Stimulated activated CD8-positive, alpha-beta memory T cell treated with anti-CD3 and anti-CD28 coated beads, Interleukin-7, amount 100 ng/mL, for 1 hour (primary cell): ENCODE measurements at places on chromosomes 11 and 22.

DNA sequence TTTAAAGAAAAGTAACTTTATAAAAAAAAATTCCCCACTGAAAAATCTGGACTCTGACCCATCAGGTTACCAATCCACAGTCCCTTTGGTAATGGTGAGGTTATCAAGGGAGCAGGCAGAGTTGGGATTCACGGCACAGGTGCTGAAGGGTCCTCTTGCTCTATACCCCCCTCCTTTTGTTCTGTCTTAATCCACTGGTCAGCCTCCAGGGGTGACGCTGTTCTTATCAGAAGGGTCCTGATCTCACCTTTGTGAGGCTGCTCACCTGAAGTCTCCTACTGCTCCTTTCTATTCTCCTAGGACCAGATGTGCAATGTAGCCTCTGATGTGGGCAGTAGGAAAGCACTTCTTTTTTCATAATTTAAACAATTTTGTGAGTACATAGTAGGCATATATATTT lies 80.6 kb upstream of the E2F8 start:
- no peak for DNase-seq

- no peak for DNase-seq
These were observed 132.1 kb upstream of the PAX6 start for GRCh38 chr11:31943056-31943780.

GRCh38 chr11:34288492-34288891 lies 69.3 kb downstream of the ABTB2 start:
- no peak for DNase-seq

DNA sequence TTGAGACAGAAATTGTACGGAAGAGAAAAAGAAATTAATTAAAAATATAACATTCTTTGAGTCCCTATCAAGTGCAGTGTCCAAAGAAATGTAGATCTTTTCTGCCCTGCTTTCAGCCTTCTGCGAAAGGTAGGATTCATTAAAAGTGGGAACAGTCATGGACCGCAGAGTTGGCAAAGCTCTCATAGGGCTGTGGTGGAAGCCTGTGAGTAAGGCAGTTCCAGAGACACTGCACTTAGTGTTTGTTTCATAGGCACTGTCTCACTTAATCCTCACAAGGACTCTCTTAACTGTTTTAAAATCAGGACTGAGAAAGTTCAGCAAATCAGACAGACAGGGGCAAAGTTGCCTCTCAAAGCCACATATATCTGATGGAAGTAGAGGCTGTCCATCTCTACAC lies 5.5 kb downstream of the MRGPRX2 start:
- DNase-seq = no peak

DNA sequence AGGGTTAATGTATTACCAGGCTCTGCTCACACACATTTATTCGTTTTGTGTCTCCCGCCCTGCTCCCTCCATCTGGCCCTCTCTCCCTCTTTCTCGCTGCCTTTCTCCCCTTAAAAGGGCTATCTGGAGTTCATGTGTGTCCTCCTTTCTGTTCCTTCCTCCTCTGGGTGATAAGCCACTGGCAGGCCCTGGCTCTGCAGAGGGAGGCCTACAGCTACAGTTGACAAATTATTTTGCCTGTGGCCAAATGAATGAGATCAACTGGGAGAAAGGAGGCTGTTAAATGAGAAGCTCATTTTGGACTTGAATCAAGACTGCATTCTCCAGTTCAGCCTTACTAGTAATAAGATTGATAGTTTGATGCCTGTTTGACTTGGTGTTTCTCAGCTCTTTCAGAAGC lies 17.5 kb upstream of the OPCML start:
- DNase-seq = no peak

DNA sequence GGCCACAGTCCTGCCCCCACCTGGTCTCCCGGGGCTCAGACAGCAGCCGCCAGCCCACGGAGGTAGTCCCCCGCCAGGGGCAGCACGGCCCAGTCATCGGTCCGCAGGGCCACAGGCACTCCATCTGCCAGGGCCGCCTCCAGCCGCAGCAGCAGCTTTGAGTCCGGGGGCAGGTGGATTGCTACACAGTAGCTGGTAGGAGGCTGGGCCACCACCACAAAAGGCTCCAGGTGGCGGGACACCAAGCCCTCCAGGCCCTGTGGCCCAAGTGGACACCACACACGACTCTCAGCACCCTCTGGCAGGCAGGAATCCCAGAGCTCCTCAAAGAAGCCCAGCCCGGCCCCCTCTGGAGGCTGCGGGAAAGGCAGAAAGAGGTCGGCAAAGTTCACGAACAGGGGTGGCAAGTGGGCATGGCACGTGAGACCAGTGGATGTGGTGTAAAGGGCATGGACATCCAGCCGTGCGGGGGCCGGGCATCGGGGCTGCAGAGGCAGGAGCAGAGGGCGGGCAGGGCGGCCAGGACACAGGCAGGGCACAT lies 2.9 kb downstream of the AP5B1 start:
- DNase-seq = no peak

GRCh38 chr11:9099617-9100016 lies 8.2 kb upstream of the SCUBE2 start:
- no peak for DNase-seq

- no peak for DNase-seq
These were observed 9.7 kb upstream of the PGA3 start for GRCh38 chr11:61193596-61193995.
